ENCODE measurements at places on chromosomes 7 and 10. TPM values are rescaled to one million over a fixed set of nuclear protein-coding genes. Genes with fewer than 3 reads are reported as not detected.
A peak's percentile ranks its signal among the peaks of the same experiment; 100 is the strongest.

- no peaks in the 10 kb centered on the region for H3K36me3 ChIP-seq
- no peaks in the 10 kb centered on the region for H3K4me1 ChIP-seq
- DNase-seq, result peak; percentile 18
- H3K4me3 ChIP-seq, result no peak overlapping the region
Observed at GRCh38 chr7:24290004-24290641, 6.1 kb downstream of the NPY start.

DNA sequence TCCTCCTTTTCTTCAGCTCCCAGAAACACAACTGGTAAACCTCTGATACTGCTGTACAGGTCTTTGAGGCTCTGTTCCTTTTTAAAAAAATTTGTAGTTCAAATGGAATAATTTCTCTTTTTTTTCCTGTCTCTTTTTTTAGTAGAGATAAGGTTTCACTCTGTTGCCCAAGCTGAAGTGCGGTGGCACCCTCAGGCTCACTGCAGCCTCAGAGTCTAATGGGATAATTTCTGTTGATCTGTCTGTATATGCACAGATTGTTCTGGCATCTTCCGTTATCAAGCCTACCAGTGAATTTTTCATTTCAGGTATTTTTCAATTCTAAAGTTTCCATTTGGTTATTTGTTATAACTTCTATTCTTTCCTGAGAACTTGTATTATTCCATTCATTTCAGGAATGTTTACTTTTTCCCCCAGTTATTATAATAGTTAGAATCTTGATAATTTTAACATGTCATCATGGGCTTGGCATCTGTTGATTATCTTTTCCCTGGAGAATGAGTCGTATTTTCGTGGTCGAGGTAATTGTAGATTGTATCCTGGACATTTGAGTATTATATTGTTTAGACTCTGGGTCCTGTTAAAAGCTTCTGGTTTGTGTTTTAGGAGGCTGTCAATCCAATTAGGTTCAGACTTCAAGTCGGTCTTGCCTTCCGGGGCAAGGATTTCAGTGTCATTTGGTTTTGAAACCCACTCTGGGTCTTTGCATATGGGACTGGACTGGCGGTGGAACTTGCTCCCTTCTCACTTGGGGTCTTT is 24.5 kb downstream of the CRCP start:
- peaks cover 15% of the 10 kb centered on the region for H3K4me1 ChIP-seq
- peak overlapping the region; percentile 34 for H3K27ac ChIP-seq
- no peak overlapping the region for H3K4me3 ChIP-seq
- DNase-seq, result peak; percentile 58

- H3K27me3 ChIP-seq, result no peaks in the 10 kb centered on the region
- H3K4me1 ChIP-seq, result 0 out of 2 replicates have a peak, but pooled peaks cover 2% of the 10 kb centered on the region
- no peak overlapping the region for H3K27ac ChIP-seq
- no peaks in the 10 kb centered on the region for H3K36me3 ChIP-seq
- H3K4me3 ChIP-seq, result no peak overlapping the region
Observed at GRCh38 chr10:95506056-95506737, 55.0 kb downstream of the SORBS1 start.

DNA sequence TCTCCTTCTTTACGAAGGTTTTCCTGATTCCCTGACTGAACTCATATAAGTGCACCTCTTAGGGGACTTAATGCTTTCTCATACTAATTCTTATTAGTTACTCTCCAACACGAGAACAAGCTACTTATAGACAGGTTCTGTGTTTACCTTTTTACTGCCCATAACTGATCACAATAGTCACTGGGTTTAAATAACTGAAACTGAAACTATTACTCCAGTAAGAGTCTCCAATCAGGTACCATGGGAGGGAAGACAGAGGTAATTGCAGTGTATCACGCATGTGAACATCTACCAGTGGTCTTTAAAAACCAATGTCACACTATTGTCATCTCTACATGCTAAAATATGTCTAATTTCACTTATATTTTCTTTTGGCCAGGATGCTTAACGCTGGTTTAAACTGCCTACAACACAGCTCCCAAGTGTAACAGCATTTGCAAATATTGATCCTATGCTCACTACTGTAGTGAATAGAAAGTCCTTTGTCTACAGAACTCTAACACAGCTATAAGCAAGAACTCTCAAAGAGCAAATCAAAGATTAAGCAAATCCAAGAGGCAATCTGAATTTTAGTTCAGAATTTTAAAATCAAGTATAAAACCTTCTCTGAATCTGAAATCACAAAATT is 3.6 kb downstream of the GDI2 start:
- peak; percentile 1 for DNase-seq
- peaks cover 6% of the 10 kb centered on the region for H3K4me1 ChIP-seq
- H3K27me3 ChIP-seq, result no peaks in the 10 kb centered on the region
- no peak overlapping the region for H3K4me3 ChIP-seq

GRCh38 chr10:97071496-97071895 is 114.3 kb downstream of the SLIT1 start:
- H3K27me3 ChIP-seq, result peaks cover 46% of the 10 kb centered on the region
- no peaks in the 10 kb centered on the region for H3K4me1 ChIP-seq
- DNase-seq, result no peak
- no peak overlapping the region for H3K4me3 ChIP-seq
- H3K27ac ChIP-seq, result no peak overlapping the region

DNA sequence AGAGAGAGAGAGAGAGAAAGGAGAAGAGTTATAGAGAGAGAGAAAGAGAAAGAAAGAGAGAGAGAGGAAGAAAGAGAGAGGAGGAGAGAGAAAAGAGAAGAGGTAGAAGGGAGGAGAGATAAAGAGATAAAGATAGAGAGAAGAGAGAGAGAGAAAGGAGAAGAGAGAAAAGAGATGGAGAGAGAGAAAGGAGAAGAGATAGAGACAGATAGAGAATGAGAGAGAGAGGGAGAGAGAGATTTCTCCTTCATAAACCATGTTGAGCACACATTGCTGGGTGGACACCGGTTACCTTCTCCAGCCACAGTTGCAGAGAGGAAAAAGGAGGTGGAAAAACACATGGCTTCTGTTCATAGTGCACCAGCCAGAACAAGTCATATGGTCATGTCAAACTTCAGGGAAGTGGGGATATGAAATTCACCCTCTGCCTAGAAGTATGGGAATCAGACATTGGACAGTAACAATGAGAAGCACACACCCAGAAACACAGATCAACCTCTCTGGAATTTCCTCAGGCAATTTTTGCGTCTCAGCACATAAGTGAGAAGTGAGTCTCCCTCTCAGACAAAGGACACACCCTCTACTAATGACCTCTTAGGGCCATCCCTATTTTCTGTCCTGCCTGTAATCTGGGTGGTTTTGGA is 172.5 kb upstream of the SVIL start:
- peaks cover 44% of the 10 kb centered on the region for H3K4me1 ChIP-seq
- no peaks in the 10 kb centered on the region for H3K27me3 ChIP-seq
- peak overlapping the region; percentile 26 for H3K27ac ChIP-seq
- no peak overlapping the region for H3K4me3 ChIP-seq

DNA sequence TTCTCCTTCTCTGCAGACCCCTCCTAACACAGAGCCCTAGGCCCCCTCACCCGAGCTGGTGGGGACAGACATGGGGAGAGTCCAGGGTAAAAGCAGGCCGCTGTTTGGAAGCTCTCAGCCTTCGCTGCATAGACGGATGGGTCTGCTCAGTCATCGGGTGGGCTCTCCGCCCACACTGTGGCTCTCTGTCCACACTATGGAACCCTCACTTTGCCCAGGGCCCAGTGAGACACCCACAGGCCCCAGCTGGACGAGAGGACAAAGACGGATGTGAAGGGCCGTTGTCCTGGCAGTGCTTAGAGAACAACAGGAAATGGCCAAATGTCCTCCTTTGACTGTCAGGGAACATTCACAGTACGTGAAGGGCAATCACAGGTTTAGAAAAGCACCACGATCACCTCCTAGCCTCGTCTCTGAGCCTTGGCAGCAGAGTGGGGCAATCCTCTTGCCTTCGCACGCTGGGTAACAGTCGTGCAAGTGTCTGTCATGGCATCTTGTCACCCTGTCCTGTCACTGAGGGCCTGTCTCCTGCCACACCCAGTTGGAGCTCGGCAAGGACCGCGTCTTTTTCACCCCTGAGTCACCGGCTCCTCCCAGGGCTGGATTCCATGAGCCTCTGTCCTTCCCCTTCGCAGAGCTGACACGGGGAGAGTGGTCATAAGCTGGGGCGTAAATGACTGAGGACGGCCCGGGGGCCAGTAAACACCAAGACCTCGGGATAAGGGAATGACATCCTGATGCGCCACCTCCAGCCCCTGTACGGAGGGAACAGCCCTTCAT is 80.6 kb downstream of the PRKAG2 start:
- no peak overlapping the region for H3K27ac ChIP-seq
- peak; percentile 15 for DNase-seq
- H3K4me1 ChIP-seq, result no peaks in the 10 kb centered on the region
- peaks cover 7% of the 10 kb centered on the region for H3K27me3 ChIP-seq
- no peak overlapping the region for H3K4me3 ChIP-seq

DNA sequence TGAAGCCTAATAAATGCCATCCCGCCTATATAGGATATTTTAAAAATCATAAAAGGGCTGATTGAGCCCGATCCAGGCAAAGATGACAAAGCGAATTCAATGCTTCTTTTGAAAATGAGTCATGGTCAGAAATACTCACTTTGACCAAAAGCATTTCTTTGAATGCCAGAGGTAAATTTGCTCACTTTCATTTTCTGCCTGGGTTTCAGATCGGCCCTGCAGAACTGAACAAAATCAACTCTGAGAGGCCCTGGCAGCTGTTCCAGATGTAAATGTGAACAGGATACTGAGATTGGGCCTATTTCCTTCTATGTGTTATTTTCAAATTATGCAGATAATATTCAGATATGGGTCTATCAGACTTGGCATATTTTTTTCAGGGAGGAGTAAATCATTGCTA is 114.8 kb upstream of the ARID5B start:
- peak overlapping the region; percentile 14 for H3K4me3 ChIP-seq
- H3K27ac ChIP-seq, result peak overlapping the region; percentile 71
- H3K36me3 ChIP-seq, result no peaks in the 10 kb centered on the region
- DNase-seq, result peak; percentile 85

GRCh38 chr7:133602291-133602690 is 349.4 kb downstream of the EXOC4 start:
- H3K4me1 ChIP-seq, result 0 out of 2 replicates have a peak, but pooled peaks cover 2% of the 10 kb centered on the region
- no peak overlapping the region for H3K27ac ChIP-seq
- no peaks in the 10 kb centered on the region for H3K27me3 ChIP-seq
- peak; percentile 69 for DNase-seq
- no peaks in the 10 kb centered on the region for H3K36me3 ChIP-seq

DNA sequence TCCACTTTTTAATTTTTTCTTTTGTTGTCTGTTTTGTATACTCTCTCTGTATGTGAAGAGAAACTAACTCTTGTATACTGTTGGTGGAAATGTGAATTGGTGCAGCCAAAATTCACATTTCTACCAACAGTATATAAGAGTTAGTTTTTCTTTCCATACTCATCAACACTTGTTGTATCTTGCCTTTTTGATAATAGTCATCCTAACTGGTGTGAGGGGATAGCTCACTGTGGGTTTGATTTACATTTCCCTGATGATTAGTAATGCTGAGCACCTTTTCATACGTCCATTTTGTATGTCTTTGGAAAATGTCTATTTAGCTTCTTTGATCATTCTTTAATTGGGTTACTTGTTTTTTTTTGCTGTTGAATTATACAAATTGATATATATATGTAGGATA is 375.5 kb upstream of the IGFBP3 start:
- no peak overlapping the region for H3K27ac ChIP-seq
- no peak overlapping the region for H3K4me3 ChIP-seq
- H3K36me3 ChIP-seq, result no peaks in the 10 kb centered on the region

GRCh38 chr7:131692131-131692960 is 135.9 kb upstream of the PODXL start:
- peaks cover 30% of the 10 kb centered on the region for H3K27me3 ChIP-seq
- H3K4me3 ChIP-seq, result no peak overlapping the region
- H3K36me3 ChIP-seq, result no peaks in the 10 kb centered on the region
- no peak overlapping the region for H3K27ac ChIP-seq
- no peaks in the 10 kb centered on the region for H3K4me1 ChIP-seq

DNA sequence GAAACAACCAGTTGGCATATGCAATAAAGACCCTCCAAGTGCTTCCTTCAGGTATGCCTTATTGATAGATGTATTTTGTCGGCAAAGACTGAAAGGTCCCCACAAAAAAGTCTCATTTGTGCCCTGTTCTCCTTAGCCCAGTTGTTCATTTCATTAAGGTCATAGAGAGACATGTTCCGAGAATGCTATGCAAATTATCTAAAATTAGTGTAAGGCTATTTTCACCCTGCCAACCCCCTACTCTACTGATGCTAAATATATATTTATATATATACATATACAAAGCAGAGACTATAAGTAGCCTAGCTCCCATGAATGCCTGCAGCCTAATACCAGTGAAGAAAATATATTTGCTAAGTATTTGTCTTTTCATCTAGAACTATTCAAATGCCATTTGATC is 96.7 kb upstream of the ADO start:
- no peak overlapping the region for H3K27ac ChIP-seq
- no peaks in the 10 kb centered on the region for H3K4me1 ChIP-seq
- H3K4me3 ChIP-seq, result no peak overlapping the region
- peaks cover 3% of the 10 kb centered on the region for H3K27me3 ChIP-seq
- no peaks in the 10 kb centered on the region for H3K36me3 ChIP-seq

GRCh38 chr10:22685926-22686325 is 28.5 kb downstream of the PIP4K2A start:
- no peak overlapping the region for H3K27ac ChIP-seq
- peaks cover 22% of the 10 kb centered on the region for H3K4me1 ChIP-seq
- no peaks in the 10 kb centered on the region for H3K36me3 ChIP-seq
- no peak overlapping the region for H3K4me3 ChIP-seq
- no peaks in the 10 kb centered on the region for H3K27me3 ChIP-seq

GRCh38 chr10:132387764-132388210 is 9.2 kb upstream of the PWWP2B start:
- no peaks in the 10 kb centered on the region for H3K36me3 ChIP-seq
- H3K27ac ChIP-seq, result no peak overlapping the region
- peak; percentile 36 for DNase-seq
- H3K4me1 ChIP-seq, result peaks cover 2% of the 10 kb centered on the region
- peaks cover 5% of the 10 kb centered on the region for H3K27me3 ChIP-seq

DNA sequence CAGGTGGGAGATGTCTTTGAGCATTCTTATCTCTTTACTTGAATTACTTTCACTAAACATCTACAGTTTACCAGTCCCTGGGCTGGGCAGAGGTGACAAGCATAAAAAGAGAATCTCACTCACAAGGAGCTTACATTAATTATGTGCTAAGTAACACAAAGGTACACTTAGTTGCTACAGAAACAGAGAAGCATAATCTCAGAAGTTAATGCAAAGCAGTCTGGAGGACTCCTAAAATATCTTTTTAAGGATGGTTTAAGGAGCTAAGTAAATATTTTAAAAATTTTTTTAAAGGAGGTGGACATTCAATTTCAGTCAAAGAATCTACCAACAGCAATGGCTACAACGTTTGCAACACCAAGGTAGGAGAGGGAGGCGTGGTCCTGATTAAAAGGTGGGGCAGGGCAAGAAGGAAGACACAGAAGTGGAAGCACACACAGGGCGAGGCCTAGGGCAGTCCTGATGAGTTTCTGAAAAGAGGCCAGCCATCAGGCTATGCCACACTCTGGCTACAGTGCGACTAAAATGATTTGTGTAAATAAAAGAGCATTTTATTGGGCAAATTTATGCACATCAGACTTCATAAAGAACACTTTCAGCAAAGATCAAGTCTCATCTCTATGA is 5.3 kb downstream of the LARP4B start:
- peaks cover 12% of the 10 kb centered on the region for H3K4me1 ChIP-seq
- H3K27ac ChIP-seq, result no peak overlapping the region
- H3K36me3 ChIP-seq, result peaks cover 4% of the 10 kb centered on the region
- no peak for DNase-seq
- no peaks in the 10 kb centered on the region for H3K27me3 ChIP-seq

- H3K4me1 ChIP-seq, result peaks cover 16% of the 10 kb centered on the region
- H3K27me3 ChIP-seq, result no peaks in the 10 kb centered on the region
- H3K4me3 ChIP-seq, result no peak overlapping the region
- H3K36me3 ChIP-seq, result peaks cover 15% of the 10 kb centered on the region
Observed at GRCh38 chr7:23393636-23394035, 76.7 kb downstream of the IGF2BP3 start.

The SPDYE9 gene
- total RNA-seq, result not detected

The DRGX gene
- total RNA-seq, result not detected

The FAM13C gene
- 3.3 TPM for total RNA-seq

The HNRNPF gene
- total RNA-seq, result 276 TPM

Data from IMR-90 (cell line).